ENCODE measurements at places on chromosomes 12 and 14.
A peak's percentile ranks its signal among the peaks of the same experiment; 100 is the strongest.

GRCh38 chr12:4221258-4221620 is 52.3 kb upstream of the CCND2 start:
- no peak for DNase-seq

DNA sequence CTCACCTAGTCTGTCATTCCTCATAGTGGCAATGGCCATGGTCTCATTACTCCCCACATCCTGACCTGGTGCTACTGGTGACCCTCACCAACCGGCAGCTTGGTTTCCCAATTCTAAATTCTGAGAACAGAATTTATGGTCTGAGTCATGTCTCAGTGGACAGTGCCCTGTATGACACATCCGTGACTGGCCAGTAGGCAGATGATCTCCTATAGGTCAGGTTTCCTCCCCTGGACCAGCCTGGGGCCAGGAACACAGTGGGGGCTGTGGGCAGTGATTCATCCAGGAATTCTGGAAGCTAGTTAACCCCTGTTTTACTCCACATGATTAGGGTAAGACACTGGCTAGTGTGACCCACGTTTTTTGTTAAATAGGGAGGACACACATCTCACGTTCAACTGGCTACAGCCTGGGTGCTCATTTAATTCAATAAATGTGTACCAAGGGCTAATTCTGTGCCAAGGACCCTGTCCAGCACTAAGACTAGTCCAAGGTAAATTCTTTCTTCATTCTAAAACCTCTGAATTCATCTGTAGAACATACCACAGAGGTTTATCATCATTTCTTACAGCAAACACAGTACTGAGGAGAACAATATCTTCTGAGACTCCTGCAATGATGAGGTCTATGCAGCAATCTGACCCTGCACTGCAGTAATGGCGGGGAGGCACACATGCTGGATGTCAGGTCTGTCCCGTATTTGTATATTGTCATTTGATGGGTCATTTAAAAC is 249.6 kb upstream of the TBX3 start:
- no peak for DNase-seq

DNA sequence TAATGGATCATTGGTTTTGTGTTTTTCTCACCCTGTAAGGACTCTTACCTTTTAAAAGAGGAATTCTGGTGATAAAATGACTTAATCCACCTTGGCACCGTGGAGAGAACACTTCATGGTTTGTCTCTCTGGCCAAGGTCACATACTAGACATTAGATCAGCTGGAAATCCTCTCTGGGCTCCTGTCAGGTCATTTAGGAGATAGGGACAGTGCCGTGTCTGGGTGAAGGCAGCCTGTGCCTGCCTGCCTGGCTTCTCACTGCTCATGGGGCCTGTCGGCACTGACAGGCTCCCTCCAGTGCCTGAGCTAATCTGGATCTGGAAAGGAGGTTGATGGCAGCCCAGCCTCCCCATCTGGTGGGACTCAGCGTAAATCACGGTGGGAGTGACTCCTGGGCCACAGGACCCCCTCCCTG is 5.7 kb downstream of the CRADD start:
- no peak for DNase-seq

- DNase-seq = no peak
Observed at GRCh38 chr14:64954491-64955240, 12.1 kb upstream of the GPX2 start.

DNA sequence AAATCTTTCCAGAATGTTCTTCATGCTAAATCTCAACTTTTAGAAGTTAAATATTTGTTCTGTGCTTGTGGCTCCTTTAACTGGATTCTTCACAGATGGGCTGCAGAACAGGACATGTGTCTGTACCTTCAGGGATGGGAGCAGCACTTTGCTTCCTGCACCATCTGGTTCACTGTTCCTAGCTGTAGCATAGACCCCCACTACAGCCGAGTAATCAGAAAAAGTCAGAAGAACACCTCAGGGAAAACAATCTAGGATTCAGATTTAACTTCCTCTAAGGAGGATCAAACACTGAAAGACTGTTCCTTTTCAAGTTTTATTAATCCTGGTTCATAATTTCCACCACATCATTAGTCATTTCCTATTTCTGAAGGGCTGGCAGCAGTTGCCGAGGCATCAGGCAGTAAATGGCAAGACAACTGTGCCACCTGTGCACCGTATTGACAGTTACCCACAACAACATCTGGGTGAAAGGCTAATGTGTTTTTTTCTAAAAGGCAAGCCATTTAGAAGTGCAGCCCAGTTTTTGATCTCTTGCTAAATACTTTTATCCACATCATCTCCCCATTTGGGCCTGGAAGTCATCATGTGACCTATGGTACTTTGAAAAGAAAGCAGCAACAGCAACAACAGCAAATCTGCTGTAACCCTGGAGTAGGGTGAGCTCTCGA is 212.8 kb upstream of the BMP4 start:
- DNase-seq = no peak

- DNase-seq = no peak
Observed at GRCh38 chr14:87171141-87171540, 821.8 kb downstream of the GALC start.

GRCh38 chr14:20743556-20743955 is 2.1 kb upstream of the EDDM3A start:
- no peak for DNase-seq

DNA sequence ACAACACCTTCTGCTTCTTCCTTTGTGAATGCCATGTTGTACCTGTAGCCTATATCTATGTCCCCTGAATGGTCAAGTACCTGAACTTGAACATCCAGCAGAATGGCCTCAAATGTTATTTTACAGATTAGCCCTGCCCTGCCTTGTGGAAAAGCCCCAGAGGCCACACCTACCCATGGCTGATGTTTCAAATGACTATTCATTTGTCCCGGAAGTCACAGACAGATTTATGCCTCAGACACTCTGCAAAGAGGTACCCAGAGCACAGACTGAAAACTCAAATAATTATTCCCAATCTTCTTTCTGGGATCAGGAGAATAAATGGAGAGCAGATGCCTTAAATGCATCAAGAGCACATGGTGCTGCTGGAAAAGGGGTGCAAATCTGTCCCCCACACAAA is 13.0 kb upstream of the DPF3 start:
- no peak for DNase-seq

GRCh38 chr12:113936460-113936859 is 29.7 kb downstream of the RBM19 start:
- no peak for DNase-seq

- no peak for DNase-seq
Observed at GRCh38 chr12:99522456-99522855, 125.1 kb upstream of the GARIN6 start.

- DNase-seq = no peak
Observed at GRCh38 chr12:27951898-27952297, 20.6 kb downstream of the PTHLH start.

GRCh38 chr12:29547151-29547632 is 49.7 kb upstream of the OVCH1 start:
- DNase-seq = no peak

DNA sequence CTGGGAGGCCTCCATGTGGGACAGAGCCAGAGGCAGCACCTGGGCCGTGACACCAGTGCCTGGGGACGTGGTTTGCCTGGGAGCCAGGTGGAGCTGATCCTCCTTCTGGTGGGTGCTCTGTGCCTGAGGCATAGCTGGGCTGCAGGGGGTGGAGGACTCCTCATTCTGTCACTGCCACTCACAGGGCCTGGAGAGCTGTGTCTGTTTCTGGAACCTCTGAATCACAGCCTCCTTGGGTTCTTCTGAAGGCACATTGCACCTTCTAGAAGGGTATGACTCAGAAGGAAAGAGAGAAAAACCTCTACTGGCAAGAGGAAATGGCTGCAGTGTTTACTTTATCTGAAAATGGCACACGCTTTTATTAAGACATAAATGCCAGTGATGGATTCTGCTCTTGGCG is 659.8 kb downstream of the VRK1 start:
- peak; percentile 70 for DNase-seq

GRCh38 chr14:93333631-93334103 is 831 bp upstream of the BTBD7 start:
- DNase-seq = no peak

GRCh38 chr14:103727313-103727980 is 11.8 kb downstream of the ZFYVE21 start:
- no peak for DNase-seq

DNA sequence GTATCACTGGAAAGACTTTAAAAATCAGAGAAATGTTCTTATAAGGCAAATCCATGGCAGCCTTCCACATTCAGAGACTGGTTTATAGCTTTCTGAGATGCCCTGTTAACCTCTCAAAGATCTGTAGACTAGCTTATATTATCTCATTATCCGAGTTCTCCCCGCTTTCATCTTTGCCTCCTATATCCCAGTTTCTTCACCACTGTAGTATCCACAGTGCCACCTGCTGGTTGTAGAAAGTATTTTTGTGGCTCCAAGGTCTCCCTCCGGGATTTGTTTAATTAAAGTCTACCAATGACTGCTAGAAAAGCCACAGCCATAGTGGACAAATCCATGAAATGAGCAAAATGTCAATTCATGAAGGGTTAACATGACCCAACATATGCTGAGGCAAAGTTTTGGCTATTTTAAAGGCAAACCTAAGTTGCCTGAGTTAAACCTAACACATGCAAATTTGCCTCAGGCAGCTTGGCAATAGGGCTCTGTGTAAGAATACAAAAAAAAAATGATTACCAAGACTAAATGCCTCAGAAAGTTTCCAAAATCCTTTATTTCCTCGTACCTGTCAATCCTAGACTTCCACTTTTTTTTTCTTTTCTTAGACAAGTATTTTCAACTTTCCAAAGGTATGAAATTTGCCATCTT is 218.8 kb upstream of the BMP4 start:
- DNase-seq = peak; percentile 36

DNA sequence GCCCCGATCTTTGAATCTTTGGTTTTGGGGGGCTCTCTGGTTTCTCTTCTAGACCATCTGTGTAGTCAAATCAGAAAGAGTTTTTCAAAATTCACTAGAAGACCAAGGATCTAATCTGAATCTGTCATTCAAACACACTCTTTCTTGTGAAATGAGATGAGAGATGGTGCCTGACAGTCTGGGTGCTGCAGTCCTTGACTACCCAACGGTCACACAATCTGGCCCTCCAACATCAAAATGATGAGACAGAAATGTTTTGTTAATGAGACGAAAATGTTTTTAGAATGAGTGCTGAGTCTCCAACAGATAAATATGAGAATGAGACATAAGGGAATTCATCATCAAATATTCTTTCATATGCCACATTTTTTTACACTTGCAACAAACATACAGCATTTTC is 695.7 kb upstream of the USP15 start:
- DNase-seq = no peak

- no peak for DNase-seq
Observed at GRCh38 chr12:116539905-116540482, 19.2 kb upstream of the MAP1LC3B2 start.

All from activated T-cell treated with anti-CD3 and anti-CD28 coated beads for 24 hours (primary cell).